Activated T-helper 2 cell treated with anti-CD3 and anti-CD28 coated beads, Interferon-gamma antibody, Interleukin-2, Interleukin-4, amounts not matched to agents 10 μg/mL and 5 μg/mL and 100 μg/mL, durations not matched to agents 14 hours and 24 hours and 36 hours (primary cell): ENCODE measurements at places on chromosomes 2 and 18. TPM values are rescaled to one million over a fixed set of nuclear protein-coding genes. Genes with fewer than 3 reads are reported as not detected.

DNA sequence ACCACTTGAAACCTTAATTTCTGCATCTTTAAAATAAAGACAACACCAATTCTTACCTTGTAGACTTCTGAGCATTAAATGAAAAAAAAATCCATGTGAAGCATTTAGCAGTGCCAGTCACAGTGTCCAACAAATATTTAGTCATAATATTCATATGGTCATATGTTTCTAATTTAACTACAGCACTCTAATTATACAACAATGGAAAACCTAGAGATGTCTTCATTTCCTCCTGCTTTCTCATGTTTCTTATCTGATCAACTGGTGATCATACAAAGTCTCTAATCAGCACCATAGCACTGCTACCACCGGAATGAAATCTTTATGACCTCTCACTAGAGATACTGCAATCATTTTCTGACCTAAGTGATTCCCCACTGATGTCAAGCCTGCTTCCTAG, 10.2 kb upstream of the SCN3A start:
- no peaks in the 10 kb centered on the region for H3K4me1 ChIP-seq
- H3K27me3 ChIP-seq, result peaks cover 2% of the 10 kb centered on the region
- H3K36me3 ChIP-seq, result no peaks in the 10 kb centered on the region
- no peak overlapping the region for H3K4me3 ChIP-seq

DNA sequence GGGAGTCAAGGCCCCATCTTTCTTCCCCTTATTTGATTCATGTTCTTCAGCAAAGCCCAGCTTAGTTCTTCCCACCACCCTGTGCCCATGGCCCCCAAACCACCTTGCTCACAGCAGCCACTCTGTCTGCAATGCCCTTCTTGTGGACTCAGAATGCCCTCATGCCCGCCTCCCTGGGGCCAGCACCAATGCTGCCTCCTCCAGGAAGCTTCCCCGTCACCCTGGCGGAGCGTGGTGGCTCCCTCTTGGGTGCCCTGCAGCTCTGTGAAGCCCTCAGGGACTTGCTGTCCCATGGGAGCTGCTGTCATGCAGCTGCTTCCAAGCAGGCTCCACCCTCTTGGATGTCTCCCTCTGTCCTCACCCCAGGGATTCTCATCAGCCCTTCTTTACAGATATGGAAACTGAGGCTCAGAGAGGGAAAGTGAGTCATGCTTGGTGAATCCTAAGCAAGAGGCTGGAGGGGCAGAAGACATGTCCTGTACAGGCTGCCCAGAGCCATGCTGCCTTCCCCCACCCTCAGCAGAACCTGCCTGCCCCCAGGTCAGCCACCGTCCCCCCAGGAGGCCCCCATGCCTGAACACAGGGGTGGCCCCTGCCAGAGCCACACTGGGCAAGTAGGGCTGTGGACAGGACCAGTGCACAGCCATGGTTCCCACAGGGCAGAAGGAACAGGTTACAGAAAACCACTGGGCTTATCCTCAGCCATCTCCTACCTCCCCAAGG, 11.8 kb upstream of the DUSP2 start:
- no peak for DNase-seq
- peaks cover 59% of the 10 kb centered on the region for H3K4me1 ChIP-seq
- H3K36me3 ChIP-seq, result peaks cover 8% of the 10 kb centered on the region
- peak overlapping the region; percentile 60 for H3K4me3 ChIP-seq
- H3K27me3 ChIP-seq, result no peaks in the 10 kb centered on the region

DNA sequence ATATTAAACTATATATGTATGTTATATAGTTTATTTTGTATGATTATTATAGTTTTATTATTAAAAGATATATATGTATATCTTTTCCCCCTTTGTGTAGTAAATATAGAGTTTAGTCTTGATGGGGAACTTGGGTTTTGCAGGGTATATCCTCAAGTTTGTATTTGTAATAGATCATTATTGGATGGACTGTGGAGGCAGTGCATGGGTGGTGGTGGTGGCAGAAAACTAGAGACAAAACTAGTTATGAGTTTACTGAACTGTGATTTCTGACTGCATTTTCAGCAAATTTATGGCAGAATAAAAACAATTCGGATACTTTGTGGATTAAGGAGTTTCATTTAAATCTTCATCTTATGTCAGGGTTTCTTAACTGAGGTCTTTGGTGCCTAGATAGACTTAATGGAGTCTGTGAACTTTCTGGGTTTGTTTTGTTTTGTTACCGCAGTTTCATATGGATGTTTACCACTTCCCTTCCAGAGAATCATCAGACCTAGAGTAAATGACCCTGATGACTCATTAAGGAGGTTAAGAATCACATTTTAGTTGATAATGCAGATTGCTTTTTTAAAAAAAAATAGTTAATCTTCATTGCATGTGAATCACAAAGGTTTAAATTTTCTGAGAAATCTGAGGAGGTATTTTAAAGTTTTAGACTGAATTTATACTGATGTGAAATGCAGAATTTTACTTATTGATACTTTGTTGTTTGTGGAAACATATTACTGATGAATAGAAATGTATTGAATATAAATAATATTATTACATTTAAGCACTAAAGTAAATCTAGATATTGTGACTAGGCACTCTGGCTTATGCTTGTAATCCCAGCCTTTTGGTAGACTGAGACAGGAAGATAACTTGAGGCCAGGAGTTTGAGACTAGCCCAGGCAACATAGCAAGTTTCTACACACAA, 14.5 kb downstream of the EPC2 start:
- peak overlapping the region; percentile 70 for H3K27ac ChIP-seq
- H3K4me3 ChIP-seq, result peak overlapping the region; percentile 40
- DNase-seq, result no peak
- peaks cover 13% of the 10 kb centered on the region for H3K36me3 ChIP-seq
- H3K4me1 ChIP-seq, result peaks cover 60% of the 10 kb centered on the region

DNA sequence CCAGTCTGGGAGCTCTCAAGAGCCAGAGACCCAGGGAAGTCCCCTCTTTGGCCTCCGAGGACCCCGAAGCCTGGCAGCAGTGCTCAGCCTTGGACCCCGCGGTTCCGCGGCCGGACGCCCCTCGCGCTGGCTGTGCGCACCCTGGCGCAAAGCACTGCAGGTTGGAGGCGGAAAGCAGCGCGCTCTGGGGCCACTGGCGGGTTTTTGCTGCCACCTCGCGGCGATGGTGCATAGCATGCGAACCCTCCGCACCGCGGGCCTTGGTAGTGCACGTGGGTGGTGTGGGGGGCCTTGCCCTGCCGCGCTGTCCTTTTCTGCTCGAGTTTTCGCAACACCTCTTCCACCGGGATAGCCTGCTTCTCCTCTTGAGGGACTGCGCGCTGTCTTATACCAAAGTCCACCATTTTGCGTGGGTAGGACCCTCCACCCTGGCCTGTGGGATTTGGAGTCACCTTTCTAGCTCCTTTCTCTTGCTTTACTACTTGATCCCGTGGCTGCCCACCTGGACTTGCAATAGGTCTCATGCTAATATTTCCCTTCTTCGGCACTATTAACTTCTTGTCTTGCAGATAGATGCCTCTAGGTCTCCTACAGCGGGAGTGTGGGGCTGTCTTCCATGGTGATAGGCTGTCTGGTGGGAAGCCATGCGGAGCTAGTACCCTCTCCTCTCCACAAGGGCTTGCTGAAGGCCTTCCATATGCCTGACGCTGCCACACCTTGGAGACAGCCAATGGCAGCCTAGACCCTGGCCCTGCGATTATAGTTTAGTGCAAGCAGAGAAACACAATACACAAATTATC, 14.3 kb downstream of the SIX3 start:
- peak; percentile 70 for DNase-seq
- H3K4me3 ChIP-seq, result no peak overlapping the region
- peaks cover 62% of the 10 kb centered on the region for H3K27me3 ChIP-seq
- H3K4me1 ChIP-seq, result peaks cover 14% of the 10 kb centered on the region

DNA sequence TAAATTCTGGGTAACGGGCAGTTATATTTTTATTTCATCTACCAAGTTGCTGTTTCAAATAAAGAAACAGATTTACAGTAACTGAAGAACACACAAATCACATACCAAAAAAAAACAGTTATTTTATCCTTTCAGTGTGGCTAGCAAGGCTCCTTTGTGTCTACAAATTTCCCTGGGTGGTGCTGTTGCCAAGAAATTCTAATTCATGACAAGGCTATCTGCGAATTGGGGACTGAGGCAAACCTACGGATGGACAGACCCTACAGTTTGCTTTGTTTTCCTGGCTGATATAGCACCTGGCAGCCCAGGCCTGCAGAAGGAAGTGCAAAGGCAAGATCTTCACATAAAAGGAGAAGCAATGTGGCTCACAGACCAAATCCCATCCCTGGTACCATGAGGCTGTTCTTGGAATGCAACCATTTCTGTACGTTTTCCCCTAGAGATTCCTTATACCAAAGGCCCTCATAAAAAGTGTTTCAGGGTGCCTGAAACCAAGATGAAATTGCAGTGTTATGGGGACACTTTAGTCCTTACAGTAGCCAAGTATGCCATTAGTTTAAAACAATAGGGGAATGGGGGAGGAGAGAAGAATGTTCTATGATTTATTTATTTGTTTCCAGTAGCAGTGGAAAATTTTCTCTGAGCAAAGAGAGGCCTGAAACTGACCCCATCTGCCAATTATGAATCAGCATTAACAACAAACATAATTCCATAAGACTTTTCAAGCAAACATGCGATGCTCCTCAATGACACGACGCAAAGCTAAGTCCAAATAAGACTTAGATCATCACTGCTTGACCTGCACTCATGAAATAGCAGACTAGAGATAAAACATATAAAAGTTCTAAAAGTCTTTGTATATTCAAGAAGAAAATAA, 4.3 kb downstream of the KLF7 start:
- H3K4me1 ChIP-seq, result peaks cover 63% of the 10 kb centered on the region

DNA sequence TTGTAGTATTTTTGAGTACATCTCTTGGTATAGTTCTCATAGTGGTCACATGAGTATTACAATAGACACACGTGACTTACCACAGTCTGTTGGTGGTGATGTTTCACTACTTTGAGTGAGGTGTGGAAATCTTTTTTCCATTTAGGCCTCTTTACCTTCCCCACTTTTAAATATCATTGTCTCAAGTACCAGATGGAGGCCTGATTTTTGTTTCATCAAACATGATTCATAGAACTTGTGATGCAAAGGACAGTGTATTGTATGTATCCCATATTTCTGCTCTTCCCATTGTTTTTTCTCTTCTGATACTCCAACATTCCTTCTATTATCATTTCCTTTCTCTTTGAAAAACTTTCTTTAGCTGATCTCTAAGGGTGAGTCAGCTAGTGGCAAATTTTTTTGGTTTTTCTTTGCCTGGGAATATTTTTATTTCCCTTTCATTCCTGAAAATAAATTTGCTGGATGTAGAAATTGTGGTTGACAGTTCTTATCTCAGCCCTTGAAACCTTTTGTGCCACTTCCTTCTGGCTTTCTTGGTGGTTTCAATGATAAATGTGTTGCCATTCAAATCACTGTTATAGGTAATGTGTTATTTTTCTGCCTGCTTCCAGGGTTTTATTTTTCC, 32.8 kb downstream of the RFX8 start:
- no peak overlapping the region for H3K4me3 ChIP-seq
- H3K27me3 ChIP-seq, result no peaks in the 10 kb centered on the region
- peaks cover 28% of the 10 kb centered on the region for H3K4me1 ChIP-seq
- H3K36me3 ChIP-seq, result peaks cover 30% of the 10 kb centered on the region
- DNase-seq, result no peak

DNA sequence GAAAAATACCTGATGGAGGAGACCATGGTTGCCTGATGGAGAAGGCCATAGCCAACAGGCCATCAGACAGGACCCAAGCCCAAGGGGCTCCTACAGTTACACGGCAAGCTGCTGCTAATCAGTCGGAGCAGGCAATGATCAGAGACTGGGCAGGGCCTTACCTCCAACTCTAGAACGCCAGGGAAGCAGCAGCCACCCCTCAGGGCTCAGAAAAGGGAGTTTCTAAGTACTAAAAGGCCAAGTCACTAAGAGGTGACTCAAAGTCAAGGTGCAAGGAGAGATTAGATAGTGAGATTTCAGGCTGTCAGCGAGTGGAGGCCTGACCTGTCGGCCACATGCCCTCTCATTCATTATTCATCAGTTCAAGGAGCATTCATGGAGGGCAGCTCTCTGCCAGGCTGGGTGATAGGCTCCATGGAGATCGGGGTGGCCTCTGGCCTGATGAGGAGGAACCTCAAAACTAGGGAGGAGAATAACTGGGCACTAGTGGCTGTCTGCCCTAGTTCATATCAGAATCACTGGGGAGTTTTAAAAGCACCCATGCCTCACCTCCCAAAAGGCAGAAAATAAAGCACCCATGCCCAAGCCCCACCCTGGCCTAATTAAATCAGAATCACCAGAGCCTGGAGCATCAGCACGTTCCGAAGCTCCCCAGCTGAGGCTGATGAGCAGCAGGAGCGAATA, 3.6 kb downstream of the VIL1 start:
- H3K4me3 ChIP-seq, result no peak overlapping the region
- no peak for DNase-seq
- no peaks in the 10 kb centered on the region for H3K36me3 ChIP-seq
- H3K27ac ChIP-seq, result no peak overlapping the region
- H3K4me1 ChIP-seq, result no peaks in the 10 kb centered on the region
- no peaks in the 10 kb centered on the region for H3K27me3 ChIP-seq

DNA sequence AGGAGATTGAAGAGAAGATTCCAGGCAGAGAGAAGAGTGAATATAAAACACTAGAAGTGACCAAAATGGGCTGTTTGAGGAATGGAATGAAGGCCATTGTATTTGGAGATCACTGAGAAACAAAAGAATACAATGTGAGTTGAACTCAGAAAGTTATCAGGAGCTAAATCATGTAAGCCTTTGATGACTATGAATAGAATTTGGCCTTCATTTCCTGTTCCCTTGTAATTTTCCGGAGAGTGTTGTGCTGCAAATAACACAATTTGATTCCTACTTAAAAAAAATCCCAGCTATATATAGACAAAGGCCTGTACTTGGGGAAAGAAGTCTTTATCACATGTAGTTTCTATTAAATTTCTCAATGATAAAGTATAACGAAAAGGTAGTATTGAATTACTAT, 33.7 kb upstream of the KYNU start:
- H3K36me3 ChIP-seq, result no peaks in the 10 kb centered on the region
- no peaks in the 10 kb centered on the region for H3K27me3 ChIP-seq
- H3K4me3 ChIP-seq, result no peak overlapping the region
- no peak for DNase-seq

DNA sequence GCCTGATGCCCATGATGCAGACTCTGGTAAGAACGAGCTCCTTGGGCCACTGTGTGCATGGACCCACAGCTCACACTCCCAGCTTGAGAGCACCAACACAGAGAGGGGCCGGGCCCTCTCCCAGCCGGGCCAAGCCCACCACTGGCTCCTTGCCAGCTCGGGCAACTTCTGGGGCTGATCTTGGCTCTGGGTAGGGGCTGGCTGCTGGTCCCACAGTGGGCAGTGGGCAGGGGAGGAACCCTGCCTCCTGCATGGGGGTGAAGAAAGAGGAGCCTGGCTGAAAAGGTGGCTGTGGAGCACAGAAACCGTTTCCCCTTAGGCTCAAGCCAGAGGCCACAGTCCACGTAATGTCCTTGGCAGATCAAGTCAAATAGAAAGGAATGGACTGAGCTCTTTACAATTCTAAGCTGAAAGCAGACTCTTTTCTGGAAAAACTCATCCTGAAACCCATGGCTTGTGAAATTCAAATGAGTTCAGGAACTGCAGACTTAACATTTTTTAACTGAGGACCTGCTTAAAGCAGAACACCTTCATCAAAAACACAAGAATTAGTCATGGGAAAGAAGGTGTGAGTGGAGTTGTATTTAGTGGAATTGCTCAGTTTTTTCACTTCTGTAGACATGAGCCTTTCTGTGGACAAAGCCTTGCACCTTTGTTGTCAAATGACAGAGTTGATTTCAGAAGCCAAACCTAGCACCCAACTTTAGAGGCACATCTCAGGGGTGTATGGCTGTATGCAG, 104.9 kb downstream of the STPG4 start:
- no peak overlapping the region for H3K27ac ChIP-seq
- DNase-seq, result no peak
- no peak overlapping the region for H3K4me3 ChIP-seq

FBXO48 gene
- total RNA-seq, result 1.3 TPM in 2 replicates

EPC2 gene
- total RNA-seq, result 24.6 and 25.4 TPM in 2 replicates

ANKRD62 gene
- total RNA-seq, result not detected in 2 replicates

PSMA8 gene
- total RNA-seq, result 1.2 and 1.4 TPM in 2 replicates

ADRA2B gene
- total RNA-seq, result 0.09 and 0.21 TPM in 2 replicates

REG3G gene
- not detected in 2 replicates for total RNA-seq

RESP18 gene
- not detected in 2 replicates for total RNA-seq
